Effector CD8-positive, alpha-beta T cell (primary cell): ENCODE measurements at places on chromosomes 1 and 21.

DNA sequence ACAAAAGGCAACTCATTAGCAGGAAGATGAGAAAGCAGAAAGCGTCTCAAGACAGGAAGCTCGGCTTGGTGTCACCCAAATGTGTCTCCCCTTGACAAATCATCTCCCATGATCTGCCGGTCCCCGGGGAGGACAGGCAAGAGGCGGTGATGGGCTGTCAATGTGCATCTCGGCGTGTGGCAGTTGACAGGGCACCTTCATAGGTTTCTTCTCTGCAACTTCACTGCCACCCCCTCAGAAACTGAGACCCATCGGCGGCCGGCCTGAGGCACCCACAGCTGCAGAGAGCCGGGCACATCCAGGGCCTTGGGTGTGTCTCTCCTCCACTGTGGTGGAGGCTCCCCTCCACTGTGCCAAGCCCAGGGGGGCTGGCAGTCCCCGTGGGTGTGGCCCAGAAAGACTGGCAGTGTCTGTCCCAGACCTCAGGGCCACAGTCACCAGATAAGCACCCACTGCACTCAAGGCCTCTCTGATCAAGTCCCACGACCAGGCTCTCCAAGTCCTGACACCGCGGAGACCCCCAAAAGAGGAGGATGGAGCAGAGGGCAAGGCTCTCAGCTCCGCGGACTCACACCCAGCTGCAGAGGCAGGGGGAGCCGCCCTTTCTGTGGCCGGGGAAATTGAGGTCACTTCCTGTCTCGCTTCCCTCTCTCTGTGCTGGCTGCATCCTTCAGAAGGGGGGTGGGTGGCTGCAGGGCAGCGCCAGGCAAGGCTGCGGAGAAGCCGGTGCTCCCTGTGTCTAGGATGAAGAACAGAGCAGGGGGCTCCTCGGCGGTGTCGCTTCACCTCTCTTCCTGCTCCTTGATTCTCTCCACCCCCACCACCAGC is 39.6 kb upstream of the LBR start:
- DNase-seq: peak; percentile 60

GRCh38 chr1:212797681-212798080 is 6.0 kb downstream of the TATDN3 start:
- no peak for DNase-seq

- no peak for DNase-seq
Measured at GRCh38 chr21:46322351-46323226, 1.1 kb downstream of the C21orf58 start.

GRCh38 chr1:91944087-91944486 is 5.1 kb upstream of the BRDT start:
- no peak for DNase-seq

DNA sequence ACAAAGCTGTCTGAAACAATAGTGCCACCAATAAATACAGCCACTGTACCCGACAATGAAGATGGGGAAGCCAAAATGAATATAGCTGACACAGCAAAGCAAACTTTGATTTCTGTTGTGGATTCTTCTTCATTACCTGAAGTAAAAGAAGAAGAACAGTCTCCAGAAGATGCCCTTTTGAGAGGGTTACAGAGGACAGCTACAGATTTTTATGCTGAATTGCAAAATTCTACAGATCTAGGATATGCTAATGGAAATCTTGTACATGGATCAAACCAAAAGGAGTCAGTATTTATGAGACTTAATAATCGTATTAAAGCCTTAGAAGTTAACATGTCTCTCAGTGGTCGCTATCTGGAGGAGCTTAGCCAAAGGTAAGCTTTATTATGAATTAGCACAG is 56.6 kb downstream of the SUCO start:
- DNase-seq: no peak

GRCh38 chr1:204725821-204726448 is 40.4 kb upstream of the LRRN2 start:
- no peak for DNase-seq

DNA sequence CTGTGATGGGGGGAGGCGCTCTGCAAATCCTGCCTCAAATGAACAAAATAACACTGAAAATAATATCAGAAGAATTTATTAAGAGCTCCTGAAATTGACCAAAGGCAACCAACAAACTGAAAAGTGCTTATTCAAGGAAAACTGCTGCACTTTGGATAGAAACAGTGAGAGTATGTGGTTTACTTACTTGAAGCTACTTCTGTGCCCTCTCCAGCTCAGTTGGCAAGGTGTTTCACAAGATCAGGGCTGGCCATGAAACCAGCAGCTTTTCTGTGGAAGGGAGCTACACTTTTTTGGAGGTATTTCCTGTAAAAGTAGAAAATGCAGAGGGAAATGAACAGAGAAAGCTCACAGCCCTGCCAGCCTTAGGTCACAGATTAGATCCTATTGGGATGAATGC is 310.0 kb upstream of the SPAG17 start:
- DNase-seq: no peak

GRCh38 chr1:26022404-26022779 is 817 bp downstream of the EXTL1 start:
- no peak for DNase-seq

DNA sequence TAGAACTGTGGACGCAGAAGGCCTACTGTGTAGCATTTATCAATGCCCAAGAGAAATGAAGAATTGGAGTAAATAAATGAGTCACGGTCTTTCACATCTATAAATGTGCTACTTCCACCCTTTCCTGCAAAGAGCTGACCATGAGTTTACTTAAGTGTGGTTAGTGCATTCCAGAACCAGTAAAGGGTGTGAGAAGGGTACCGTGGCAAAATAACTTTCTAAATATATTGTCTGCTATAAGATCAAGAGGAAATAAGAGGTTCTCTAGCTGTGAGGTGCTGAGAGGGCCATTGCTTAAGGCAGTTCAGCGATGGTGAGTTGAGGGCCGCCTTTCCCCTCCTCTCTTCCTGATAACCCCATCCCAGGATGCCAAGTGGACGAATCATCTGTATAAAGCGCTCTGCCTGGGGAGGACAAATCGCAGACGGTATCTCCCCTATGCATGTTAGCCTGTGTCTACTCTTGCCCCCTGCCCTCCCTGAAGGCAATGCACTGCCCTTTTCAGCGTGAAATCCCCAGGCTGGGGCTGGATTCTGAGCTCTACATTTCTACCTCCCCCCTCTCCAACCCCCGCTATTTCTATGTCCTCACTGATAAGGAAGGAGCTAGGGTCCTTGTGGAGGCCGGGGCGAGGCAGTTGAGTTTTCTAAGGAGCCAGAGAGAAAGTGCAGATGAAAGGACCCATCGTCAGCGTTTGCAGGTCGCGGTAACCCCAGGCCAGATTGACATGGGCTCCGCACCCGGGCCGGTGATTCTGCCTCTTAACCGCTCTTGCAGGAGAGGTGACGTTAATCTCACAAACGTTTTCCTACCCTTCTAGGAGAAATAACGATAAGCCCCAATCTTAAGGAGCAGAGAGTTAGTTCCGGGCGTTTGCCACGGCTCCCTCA is 1.5 kb upstream of the NCAM2 start:
- no peak for DNase-seq

- no peak for DNase-seq
Measured at GRCh38 chr1:111216751-111217150, 10.8 kb upstream of the CHI3L2 start.

DNA sequence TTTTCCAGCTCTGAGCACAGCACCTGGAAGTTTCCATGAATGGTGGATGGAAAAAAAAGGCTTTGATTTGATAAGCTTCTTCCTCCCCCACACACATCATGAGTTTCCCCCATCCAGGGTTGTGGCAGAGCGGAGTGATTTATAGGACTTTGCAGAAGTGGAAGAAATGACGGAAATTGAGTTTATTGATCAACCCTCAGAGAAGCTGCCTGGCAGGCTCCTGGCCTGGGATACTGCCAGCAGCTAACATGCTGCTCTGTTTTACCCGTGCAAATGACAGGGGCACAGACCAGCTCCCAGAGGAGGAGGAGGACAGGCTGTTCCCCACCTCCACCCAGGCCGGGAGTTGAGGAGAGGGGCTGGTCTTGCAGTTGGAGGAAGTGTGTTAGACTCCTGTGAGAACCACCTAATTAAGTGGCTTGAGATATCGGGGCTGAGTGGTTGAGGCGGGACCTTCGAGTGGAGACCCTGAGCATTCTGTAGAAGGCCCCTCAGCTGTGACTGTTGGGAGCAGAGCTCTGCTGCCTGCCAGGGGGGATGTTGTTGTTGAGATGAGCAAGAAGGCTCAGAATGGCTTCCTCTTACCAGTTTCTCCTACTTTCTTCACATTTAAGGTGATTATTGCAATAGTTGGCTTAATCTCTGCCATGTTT is 21.8 kb downstream of the ADORA1 start:
- no peak for DNase-seq

DNA sequence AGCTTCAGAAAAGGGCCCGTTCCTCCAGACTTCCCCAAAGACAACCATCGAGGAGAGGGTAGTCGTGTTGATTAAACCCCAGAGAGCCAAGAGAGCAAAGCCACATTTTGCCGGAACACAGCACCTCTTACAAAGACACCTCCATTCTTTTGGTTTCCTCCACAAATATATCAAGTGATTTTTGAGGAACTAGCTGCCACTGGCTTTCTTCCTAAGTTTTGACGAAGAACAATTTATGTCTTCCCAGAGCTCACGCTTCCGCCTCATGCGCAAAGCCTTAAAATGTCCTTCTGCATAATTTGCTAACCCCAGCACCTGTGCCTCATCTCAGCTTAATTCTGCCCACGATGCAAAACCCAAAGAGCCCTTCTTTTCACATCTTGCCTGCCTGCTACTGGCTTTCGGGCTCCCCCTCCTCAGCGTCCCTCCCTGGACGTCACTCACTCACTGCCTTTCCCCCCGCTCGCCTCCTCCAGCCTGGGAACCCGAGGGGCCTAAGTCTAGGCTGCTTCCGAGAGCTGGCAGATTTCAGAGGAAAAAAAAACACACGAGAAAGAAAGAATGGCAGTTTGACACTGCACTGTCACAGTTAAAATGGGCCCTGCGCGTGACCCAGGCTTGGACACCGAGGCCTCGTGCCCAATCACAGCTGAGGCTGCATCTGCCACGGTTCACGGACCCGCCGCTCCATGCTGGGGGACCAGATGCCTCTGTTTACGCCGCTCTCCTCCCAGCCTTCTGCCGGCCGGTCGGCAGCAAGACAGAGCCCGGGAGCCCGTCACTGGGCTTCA is 77.6 kb upstream of the IFNAR2 start:
- no peak for DNase-seq

DNA sequence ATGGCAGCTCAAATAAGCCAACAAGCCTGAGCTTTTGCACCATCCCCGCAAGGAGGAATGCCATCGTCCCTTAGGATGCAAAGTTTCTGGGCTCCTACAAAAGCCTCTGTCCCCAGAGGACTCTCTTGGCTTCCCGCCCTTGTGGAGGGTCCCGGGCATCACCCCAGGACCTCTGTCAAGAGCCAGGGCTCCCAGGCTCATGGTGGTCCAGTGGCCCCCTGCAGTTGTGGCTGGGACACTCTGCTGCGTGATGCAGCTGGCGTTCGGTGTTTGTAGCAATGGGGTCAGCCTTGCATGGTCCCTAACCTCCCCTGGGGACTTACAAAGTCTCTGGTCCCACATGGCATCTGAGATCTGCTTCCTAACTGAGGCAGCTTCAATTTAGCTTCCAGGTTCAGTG is 104.7 kb downstream of the RIPK4 start:
- DNase-seq: no peak

DNA sequence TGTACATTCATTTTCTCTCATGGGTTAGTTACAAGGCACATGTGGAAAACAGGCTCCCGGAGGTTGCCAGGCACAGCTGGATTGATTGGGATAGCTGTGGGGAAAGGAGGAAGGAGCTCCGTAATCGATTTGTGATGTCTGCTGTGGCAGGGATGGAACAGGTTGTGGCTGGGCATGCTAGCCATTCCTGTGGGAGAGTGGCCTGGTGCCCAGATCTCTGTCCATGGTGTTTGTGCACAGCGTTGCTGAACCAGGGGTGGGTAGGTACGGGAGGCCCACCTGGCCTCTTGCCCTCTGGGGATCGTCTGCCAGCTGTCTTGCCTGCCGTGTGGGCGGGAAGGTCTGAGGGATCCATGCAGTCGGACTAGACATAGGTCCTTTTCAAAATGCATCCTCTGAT is 302.8 kb upstream of the VAMP3 start:
- no peak for DNase-seq

DNA sequence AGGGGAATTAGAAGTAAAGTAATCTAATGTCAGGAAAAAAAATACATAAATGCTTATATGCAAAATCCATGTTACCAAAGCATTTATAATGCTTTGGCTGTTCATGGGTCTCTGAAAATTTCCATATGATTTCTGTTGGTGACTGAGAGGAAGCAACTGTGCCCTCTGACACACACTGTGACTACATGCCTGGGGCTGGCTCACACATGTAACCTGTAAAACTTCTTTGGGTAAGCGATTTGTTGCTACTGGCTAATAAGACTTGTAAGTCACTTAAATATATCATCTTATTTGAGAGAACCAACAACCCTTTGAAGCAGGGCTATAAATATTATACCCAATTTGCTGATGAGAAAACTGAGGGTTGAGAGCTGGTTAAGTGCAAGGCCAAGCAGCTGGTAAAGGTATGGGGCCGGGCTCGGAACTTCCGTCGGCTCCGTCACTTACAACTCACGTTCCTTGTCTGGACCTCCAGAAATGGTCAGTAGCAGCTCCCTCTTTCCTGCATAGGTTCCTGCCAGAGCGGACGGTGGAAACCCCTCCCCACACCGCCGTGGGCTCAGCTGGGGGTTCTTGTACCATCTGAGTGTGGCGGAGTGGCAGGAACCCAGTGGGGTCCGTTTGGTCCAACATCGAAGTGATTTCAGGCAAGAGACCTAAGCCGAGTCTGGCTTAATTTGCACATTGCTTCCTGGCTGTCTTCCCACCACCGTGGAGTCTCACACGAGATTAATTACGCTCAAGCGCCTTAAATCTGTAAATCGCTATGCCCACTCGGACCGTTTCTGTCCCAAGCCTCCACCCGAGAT is 714 bp downstream of the DFFA start:
- no peak for DNase-seq

DNA sequence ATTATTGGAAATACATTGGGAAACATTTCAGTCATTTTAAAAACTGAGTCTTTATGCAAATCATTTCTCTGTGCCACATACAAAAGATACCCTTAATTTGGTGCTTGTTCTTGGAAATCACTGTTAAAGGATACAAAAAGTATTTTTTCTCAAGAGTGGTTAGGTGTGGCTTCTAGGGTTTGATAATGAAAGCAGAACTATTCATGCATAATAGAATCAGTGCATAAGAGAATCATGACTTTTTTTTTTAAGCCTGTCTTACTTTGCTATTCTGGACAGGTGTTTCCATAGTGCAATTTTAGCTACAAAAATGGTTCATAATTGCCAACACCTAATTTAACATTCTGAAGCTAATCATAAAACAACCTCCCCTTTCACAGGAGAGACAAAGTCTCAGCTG is 233.0 kb upstream of the NRIP1 start:
- DNase-seq: no peak

DNA sequence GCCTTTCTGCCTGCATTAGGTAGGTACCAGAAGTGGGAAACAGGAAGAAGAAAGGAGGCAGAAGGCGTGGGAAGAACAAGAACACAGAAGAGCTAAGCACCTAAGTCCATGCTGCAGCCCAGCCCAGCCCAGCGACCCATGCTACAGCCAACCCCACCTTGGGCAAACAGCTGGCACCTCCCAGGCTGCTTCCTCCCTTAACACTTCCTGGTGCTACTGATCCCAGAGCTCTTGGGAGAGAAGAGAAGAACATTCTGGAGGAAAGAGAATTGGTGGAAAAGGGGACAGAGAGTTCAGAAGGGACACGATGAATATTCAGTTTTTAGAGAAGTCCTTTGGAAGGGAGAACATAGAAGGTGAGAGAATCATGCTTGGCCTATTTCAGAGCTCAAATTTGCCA is 28.5 kb downstream of the PLEKHA6 start:
- DNase-seq: no peak
